ENCODE measurements at places on chromosomes 6 and 20.

DNA sequence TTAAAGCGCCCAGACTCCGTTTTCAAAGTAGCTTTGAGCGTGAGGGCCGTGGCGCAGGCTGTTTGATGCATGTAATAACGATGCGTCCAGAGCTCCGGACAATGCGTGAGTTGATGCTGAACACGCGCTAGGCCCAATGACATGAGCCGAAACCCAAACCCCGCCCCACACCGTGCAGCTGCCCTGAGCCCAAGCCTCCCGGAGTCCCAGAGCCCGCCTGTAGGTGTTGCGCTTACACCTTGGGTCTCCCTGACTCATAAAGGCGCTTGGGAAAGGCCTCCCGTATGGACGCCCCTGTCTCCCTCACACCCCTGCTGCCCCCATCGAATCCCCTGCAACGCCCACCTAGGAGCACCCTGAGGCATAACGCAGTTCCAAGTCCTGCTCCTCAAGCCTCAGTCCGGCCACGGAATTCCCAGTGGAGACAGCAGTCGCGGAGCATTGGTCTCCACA, 87.6 kb downstream of the ERMARD start:
- DNase-seq, result no peak

DNA sequence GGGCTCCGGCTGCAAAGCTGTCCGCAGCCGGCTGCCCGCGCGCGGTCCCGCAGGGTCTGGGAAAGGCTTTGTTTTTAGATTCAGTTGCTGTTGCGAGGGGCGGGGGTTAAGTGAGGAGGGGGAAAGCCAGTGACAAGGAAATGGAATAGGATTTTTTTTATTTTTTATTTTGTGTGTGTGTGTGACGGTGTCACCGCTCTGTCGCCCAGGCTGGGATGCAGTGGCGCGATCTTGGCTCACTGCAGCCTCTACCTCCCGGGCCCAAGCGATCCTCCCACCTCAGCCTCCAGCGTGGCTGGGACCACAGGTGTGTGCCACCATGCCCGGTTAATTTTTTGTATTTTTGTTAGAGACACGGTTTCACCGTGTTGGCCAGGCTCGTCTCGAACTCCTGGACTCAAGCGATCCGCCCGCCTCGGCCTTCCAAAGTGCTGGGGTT, 615 bp upstream of the UBE2J1 start:
- DNase-seq, result no peak

GRCh38 chr20:3738111-3739053, 5.9 kb downstream of the HSPA12B start:
- DNase-seq, result no peak

- no peak for DNase-seq
Observed at GRCh38 chr20:61043681-61044080, 208.4 kb upstream of the CDH4 start.

DNA sequence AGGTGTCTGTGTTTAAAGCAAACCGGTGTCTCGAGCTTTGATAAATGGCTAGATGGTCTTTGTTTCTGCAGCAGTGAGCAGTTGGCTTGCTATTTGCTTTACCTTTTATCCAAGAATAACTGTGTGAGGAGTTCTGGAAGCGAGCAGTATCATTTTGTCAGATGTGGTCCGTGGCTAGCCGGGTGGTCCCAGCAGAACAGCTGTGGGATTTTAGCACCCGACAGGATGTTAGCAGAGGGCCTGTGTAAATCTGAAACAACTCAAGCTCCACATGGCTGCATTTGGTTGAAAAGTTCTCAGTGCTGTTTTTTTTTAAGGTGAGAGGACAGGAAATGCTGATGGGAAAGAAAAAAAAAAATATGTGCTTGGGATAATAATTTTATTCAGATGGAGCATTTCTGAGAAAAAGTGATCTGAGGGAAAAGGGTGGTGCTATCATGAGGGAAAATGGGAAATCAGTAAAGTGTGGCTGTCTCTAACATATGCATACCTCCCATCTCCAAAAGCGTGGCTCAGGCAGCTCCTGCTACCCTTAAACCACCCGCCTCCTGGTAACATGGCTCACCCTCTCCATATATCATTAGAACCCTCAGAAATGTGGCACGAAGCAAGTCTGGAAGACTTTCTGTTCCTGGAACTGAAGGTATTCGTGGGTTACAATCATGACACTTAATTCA, 215.4 kb downstream of the TSHZ2 start:
- no peak for DNase-seq

All from activated T-helper 1 cell treated with anti-CD3 and anti-CD28 coated beads, Interleukin-2, amount 50 U/mL, for 16 hours (primary cell).